EH (cell line): ENCODE measurements at places on chromosomes 16 and 17.

DNA sequence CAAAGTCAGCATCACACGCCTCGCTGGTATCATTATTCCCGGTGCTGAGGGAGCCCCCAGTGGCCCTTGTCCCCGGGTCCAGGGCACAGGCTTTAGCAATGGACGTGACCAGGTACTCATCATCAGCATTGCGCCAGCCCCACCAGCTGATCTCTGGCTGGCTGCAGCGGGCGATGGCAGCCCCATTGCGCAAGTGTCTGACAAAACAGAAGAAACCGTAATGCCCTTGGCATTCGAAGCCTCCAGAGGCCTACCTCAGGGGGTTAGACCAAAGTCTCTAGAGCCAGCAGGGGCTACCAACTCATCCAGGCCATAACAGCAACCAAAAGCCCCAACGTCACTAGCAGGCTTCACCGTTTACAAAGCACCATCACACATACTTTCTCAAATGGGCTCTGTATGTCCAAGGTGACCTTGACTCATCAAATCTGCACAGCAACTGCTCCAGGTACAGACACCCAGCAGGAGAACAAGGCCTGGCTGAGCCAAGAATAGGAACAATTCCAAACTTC is 7.3 kb downstream of the MTMR4 start:
- no peak for DNase-seq

DNA sequence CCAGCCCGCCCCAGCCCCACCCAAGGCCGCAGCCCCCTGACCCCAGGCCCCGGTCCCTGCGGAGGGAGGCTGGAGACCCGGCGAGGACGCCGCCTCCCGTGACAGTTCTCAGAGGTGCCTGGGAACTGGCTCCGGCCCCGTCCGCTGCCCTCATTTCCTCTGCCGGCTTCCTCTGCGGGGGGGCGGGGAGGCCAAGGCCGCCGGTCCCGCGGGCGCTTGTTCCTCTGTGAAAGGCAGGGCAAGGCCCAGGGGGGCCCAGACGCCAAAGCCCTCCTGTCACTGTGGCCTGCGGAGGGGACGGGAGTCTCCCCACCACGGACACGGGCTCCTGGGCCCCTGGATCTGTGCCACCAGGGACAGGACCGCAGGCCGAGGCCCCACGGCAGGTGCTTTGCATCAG is 5.0 kb upstream of the PVALEF start:
- DNase-seq, result no peak

DNA sequence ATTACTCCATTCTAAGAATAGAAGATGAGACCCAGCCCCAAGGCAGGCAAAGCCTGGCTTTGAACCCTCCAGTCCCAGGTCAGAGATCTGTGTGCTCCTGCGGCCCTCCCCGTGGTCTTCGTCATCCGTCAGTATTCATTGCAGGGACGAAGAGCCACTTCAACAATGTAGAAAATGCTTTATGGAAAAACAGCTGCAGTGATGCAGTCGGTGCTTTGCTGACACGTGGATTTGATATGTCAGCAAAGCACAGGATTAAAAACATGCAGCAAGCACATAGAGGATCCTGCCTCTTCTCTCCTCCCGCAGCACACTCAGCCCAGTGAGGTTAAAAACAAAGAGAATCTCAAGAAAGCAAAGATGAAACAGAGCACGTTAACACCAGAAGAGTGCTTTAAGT is 117.1 kb upstream of the AXIN2 start:
- DNase-seq, result peak; percentile 54

DNA sequence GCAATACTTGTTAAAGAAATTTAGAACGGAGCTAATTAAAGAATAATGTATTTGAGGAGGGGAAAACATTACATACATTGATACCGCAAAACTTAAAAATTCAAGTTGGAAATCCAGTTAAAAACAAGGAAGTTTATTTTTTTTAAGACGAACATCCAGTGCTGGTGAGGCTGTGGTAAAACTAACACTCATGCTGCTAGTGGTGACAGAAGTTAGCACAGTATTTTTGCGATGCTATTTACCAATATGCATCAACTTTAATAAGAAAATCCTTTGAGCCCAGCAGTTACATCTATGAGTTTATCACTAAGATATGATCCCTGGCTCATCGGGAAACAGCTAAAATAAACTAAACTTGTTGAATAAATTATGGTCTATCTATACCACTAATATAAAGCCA is 31.7 kb downstream of the GSPT1 start:
- no peak for DNase-seq

DNA sequence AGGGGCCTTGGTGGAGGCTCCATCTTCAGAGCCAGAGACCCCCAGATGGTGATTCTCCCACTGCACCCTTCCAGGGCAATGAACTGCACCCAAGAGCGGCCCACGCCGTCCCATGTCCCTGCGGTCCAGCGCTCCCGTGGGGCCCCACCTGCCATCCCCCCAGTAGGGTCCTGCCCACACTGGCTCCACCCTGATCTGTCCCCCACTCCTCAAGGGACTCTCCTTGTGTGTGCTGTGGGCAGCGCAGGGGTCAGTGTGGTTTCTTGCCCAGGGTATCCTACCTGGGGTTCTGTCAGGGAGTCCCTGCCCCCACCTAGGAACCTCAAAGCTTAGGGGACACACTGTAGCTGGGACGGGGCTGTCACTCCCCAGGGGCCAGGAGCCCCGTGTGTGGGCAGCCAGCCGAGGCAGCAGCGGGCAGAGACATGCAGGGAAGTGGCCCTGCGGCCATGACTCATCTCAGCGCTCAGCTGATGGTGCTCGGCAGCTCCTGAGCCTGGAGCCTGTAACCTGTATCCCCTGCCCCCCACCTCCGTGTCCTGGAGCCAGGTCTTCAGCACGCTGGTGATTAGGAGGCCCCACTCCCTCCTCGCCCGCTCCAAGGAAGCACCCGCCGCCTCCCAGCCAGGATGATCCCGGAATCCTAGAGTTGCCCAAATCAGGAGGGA is 35.7 kb upstream of the SSTR5 start:
- DNase-seq, result no peak

DNA sequence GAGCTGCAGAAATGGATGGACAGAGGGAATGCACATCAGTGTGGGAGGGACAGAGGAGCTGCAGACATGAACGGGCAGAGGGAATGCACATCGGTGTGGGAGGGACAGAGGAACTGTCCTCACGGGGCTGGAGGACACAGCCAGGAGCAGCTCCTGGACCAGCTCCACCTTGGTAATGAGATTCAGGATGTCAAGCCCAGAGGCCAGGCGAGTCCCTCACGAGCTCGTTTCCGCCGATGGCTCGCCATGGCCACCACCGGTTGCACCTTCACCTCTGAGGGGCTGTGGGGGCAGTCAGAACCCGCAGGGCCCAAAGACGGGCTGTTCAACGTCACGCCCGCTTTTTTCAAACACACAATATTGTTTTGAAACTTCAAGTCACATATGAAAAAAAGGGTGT is 56.2 kb downstream of the RPH3AL start:
- DNase-seq, result no peak

GRCh38 chr16:72963533-72964315 is 84.2 kb downstream of the ZFHX3 start:
- peak; percentile 79 for DNase-seq

- DNase-seq, result no peak
Observed at GRCh38 chr17:58339755-58340404, 11.3 kb upstream of the TSPOAP1 start.

- no peak for DNase-seq
Observed at GRCh38 chr16:15981382-15981781, 32.0 kb downstream of the ABCC1 start.

GRCh38 chr16:3841729-3842508 is 38.6 kb downstream of the CREBBP start:
- DNase-seq, result no peak

- no peak for DNase-seq
Observed at GRCh38 chr16:57196753-57197152, 10.6 kb downstream of the RSPRY1 start.

GRCh38 chr16:59192551-59193199 is 458.6 kb upstream of the GOT2 start:
- DNase-seq, result peak; percentile 18

- DNase-seq, result no peak
Observed at GRCh38 chr16:995087-995486, 13.5 kb downstream of the SOX8 start.
